SK-N-SH (cell line): ENCODE measurements at places on chromosomes 1 and 21.

- DNase-seq = no peak
These were observed 25.3 kb downstream of the NADK start for GRCh38 chr1:1752636-1753606.

DNA sequence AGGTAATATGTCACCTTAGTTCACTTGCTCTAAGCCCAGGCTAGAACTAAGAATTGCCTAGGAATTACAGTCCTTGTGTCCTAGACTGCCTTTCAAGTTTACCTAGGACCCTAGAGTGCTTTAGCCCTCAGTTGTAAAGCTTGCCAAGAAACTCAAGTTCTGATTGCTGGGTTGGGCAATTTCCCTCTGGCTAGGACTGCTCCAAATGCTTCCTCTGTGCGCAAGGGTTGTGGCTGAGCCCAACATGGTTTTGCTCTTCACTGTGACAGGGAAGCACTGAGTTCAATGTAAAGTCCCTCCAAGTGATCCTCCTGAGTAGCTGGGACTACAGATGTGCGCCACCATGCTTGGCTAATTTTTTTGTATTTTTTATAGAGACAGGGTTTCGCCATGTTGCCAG, 102.3 kb upstream of the NEK7 start:
- DNase-seq = no peak

GRCh38 chr1:111195002-111195684, 5.3 kb downstream of the DENND2D start:
- DNase-seq = no peak

DNA sequence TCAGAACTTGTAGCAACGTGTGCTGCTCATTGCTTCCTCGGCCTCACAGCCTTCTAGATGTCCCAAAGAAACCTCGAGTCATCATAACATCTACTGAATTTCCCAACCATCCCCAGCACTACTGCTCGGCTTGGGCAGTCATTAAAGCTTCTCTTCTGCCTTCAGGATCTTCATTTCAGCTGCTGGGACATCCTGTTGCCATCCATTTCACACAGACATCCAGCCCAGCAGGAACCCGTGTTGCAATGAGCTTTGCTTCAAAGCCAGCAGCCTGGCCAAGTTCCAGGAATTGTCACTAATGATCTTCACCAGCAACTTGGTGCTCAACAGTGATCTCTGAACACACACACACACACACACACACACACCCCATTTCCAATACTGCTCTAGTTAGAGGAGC, 18.5 kb downstream of the WLS start:
- DNase-seq = peak; percentile 22

- DNase-seq = no peak
These were observed 127.0 kb downstream of the AKT3 start for GRCh38 chr1:243723050-243723449.

GRCh38 chr1:39488793-39489566, 2.5 kb upstream of the BMP8A start:
- DNase-seq = no peak

GRCh38 chr1:50195205-50195604, 86.5 kb downstream of the ELAVL4 start:
- no peak for DNase-seq

- DNase-seq = no peak
These were observed 25.5 kb downstream of the TNFRSF8 start for GRCh38 chr1:12088607-12089006.

DNA sequence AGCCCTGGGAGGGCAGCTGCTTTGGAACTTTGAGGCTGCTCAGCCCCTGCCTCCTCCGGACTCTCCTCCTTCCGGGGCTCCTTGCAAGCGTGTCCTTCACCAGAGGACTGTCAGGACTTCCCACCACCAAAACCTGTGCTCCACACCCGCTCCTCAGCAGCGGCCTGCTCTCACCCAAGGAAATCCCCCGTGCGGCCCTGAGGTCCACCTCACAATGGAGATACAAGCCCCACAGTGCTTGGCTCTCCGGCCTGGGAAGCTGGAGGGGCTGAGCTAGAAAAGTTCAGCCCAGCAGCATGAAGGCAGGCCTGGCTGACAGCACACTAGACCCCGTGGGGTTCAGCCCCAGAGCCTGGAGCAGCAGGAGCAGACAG, 33.6 kb downstream of the PGBD5 start:
- no peak for DNase-seq

- DNase-seq = no peak
These were observed 39.6 kb downstream of the PDE4B start for GRCh38 chr1:65832296-65832695.

GRCh38 chr1:197808880-197809279, 33.6 kb upstream of the DENND1B start:
- no peak for DNase-seq

DNA sequence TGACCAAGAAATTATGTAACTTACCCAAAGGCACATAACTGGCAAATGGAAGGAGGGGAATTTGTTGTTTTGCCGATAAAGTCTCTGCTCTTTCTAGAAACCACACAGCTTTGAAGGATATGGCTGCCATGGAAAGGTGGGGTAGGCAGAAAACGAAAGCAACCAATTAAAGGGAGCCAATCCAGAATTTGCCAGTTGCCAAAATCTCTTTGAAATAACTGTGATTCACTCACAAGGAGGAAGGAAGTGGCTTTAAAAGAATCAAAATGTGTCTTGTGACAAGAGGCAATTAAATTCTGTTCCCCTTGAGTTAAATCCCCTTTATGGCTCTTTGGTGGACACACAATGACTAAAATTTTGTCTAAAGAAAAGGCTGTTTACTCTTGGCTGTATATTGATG, 61.2 kb upstream of the CCDC190 start:
- no peak for DNase-seq

DNA sequence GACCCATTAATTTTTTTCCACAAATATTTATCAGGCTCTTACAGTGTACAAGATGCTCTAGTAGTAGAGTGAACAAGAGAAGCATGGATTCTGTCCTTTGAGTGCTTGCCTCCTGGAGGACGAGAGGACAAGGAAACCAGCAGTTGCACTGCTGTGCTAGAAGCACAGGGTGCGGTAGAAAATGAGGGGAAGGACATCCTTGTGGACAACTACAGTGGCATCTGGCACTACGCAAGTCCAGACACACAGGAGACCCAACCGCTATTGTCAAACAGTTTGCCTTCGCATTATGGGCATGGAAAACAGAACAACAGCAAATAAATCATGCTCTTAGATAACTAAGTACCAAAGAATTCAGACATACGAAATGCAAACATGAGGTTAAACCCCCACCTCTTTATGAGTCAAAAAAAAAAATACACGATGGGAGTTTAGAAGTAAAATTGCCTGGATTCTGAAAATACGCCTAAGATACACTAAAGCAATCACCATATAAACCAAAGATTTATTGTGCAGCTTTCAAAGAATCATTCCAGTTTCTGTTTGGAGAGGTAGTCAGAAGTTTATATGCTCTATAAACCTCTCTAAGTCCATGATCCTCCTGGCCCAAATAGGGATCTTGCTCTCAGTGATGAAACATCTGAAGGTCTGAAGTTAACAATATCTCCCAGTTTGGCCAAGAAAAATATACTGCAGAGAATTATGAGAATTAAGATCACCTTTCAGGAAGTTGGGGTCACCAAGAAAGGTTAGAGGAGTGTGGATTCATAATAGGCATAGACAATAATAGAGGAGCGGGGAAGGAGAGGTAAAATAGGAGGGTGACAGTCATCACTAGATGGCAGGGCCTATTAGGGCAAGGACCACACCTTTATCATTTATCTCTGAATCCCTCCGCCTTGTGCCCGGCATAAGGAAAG, 307.8 kb downstream of the NFIA start:
- no peak for DNase-seq

DNA sequence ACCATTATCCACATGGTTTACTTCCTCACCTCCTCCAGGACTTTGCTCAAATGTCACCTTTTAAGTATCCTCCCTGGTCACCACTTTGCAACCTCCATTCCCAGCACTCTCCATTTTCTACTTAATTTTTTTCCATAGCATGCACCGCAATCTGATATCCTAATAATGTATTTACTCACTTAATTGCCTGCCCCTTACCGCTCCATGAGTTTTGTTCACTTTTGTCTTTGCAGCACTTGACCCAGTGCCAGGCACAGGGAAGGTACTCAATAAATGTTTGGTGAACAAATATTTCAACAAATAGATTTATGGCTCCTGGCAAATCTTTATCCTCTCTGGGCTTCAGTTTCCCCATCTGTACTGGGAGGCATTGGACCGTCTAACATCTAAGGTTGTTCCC, 53.6 kb downstream of the UBE2T start:
- DNase-seq = no peak

DNA sequence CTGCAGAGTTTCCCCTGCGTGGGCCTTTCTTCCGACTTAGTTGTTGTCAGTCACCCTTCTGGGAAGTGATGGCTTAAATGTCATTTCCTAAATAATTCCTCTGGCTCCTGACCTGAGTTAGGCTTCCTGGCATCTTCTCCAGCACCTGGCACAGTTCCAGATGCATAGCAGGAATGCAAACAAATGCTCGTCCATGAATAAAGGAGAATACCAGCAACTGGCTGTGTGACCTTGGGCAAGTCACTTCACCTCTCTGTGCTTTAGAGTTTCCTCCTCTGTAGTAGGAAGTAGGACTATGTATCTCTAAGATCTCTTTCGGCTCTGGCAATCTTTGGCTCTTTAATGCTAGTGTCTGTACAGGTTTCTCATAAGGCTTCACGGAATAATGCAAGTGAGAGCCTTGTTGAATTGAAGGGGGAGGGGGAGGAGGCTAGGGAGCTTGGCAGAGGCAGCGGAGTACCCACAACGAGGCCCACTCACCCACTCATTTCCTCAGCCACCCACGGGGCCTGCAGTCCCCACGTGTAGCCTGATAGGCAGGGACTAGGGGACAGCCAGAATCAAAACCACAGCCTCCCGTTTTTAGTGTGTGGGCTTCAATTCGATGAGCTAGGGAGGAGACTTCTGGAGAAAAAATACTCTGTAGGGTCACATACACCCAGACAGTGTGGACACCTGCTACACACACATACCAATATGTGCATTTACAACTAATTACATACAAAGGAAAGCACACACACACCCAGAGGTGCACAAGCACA, 48.1 kb downstream of the TENT5C start:
- DNase-seq = no peak

DNA sequence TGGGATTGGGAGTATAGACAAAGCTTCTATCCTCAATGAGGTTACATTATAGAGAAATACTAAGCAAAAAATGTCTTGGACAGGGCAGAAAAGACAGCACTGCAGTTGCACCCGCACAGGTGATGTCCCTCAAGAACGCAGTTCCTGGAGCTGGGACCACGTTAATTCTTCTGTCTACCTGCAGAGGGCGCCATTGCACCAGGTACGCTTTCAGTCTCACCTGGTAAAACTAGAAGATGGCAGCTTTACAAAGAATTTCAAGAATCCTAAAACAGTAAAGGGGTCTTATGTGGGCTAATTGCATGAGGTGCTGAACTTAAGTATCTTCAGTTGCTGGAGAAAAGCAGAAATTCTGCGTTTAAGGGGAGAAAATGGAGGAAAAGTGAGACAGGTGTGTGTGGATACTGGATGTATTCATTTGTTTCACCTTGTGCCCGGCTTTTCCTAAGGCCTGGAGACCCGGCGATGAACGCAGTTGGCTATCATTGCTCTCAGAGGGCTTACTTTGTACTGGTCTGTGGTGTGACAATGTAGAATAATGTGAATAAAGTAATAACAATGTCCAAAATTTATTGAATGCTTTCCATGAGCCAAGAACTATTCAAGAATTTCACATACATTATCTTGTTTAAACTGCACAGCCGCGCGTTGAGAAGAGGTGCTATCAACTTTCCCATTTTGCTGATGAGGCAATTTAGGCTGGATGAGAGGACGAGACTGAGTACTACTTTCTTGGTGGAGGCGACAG, 276.3 kb upstream of the GREM2 start:
- DNase-seq = peak; percentile 62

DNA sequence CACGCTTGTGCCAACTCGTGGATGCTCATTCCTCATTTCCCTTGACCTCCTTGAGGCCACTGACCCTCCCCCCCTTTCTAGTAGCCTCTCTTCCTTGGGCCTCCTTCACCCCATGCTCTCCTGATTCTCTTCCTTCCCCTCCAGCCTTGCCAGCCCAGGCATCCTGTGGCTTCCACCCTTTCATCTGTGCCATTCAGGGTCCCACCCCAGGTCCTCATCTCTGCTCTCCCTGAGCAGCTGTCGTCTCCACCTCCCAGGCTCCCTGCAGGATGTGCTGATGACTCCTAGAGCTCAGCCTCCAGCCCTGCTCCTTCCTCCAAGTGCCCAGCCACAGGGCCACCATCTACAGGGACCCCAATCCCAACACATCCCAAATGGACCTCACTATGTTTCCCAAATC, 197.4 kb downstream of the GRIK3 start:
- no peak for DNase-seq

GRCh38 chr21:28773036-28773435, 219.6 kb downstream of the LTN1 start:
- no peak for DNase-seq

GRCh38 chr1:25100151-25100833, 132.0 kb downstream of the SYF2 start:
- DNase-seq = no peak

DNA sequence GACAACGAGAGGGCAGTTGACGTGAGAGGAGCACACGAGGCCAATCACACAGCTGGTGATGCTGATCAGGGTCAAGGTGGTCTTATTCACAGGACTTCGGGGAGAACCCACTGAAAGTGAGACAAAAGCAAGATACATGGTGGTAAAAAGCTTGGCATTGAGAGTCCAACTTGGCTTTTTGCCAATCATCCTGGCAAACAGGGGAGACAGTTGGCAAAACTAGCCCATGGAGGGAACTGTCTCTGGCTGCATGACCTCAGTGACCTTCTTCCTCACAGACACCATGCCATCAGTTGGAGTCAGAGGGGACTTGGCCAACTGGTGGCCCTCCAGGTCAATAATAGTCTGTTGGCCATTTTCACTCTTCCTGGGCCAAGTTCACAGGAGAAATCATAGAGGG, 139.9 kb downstream of the ASTN1 start:
- no peak for DNase-seq

- peak; percentile 86 for DNase-seq
These were observed 646 bp downstream of the MAPKAPK2 start for GRCh38 chr1:206685334-206685768.

DNA sequence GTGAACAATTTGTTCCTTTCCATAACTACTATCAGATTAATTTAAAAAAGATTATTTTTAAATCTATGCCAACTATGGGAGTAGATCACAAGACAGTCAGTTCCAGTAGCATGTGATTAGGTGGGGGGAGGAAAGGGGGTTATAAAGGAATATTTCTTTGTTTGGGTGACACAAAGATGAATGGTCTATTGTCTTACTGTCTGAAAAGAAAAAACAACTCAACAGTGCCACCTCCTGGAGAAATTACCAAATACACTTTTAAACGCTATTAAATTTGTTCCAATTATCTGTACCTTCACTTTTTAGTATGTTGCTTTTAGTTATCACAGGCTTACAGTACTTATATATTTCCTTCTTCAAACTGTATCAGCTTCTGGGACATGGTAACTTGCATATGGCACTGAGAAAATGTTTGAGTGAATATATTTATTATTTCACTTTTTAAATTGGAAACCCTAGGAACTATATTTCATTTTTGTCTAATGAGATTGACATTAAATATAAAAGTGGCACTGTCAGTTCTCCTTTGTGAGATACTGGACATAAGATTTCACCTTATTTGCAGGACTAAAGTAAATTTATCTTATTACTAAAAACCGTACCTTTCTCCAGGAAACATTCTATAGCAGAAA, 1.7 kb upstream of the SORT1 start:
- peak; percentile 59 for DNase-seq

GRCh38 chr1:9319789-9320519, 27.3 kb downstream of the SPSB1 start:
- no peak for DNase-seq

- DNase-seq = no peak
These were observed 132.6 kb downstream of the NTPCR start for GRCh38 chr1:233082778-233083550.
